ENCODE measurements at places on chromosomes 2 and 18.
A peak's percentile ranks its signal among the peaks of the same experiment; 100 is the strongest.

DNA sequence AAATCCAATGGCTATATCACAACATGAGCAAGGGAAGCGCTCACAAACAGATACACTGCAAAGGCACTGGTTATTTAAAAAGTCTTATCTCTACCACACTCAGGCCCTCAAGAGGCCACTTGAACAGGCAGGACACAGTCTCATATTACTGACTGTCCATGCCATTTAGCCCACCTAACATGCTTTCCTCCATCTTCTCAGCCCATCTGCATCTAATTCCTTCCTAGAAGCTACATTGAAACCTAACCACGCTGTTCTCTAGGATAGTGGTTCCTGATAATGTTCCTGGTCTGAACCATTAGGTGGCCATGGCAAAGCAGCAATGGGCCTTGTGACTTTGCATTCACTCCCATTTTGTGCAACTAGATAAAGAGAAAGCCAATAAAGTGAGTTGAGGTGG lies 22.5 kb upstream of the NEB start:
- DNase-seq: no peak

- DNase-seq: no peak
Observed at GRCh38 chr18:73778032-73778359, 369.6 kb downstream of the FBXO15 start.

GRCh38 chr2:191748059-191748461 lies 70.1 kb downstream of the NABP1 start:
- DNase-seq: no peak

DNA sequence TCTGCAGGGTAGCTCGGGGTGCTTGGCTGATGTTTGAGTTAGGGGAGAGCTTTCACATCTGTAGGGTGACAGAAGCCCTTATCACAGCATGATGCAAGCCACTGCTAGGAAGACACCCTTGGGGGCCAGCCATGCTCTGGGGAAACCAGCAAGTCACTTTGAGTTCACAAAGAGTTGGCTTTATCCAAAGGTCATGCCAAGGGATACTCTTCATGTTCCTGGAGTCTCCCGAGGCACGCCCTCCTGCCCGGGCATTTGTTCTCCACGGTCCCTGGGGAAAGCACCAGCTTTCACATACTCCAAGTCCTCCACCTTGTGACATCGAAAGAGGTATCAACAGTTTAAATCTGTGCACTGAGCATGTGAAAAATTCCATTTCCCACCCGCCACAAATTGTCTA lies 227.7 kb downstream of the VAPA start:
- no peak for DNase-seq

GRCh38 chr2:98505311-98505808 lies 60.7 kb downstream of the INPP4A start:
- no peak for DNase-seq

DNA sequence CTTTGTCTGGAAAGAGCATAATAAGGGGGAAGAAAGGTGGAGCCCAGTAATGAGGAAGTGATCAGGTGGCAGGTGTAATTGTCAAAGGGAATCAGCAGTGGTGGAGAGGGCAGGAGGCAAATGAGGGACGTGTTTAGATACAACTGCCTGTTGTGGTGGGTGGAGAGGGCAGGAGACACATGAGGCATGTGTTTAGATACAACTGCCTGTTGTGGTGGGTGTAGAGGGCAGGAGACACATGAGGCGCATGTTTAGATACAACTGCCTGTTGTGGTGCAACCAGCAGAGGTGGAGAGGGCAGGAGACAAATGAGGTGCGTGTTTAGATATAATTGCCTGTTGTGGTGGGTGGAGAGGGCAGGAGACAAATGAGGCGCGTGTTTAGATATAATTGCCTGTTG lies 173.1 kb downstream of the ANKRD30B start:
- peak; percentile 40 for DNase-seq

- no peak for DNase-seq
Observed at GRCh38 chr2:195838002-195838401, 181.0 kb downstream of the SLC39A10 start.

- no peak for DNase-seq
Observed at GRCh38 chr2:174430066-174430465, 34.5 kb downstream of the SCRN3 start.

GRCh38 chr2:215619022-215619958 lies 183.4 kb upstream of the FN1 start:
- no peak for DNase-seq

DNA sequence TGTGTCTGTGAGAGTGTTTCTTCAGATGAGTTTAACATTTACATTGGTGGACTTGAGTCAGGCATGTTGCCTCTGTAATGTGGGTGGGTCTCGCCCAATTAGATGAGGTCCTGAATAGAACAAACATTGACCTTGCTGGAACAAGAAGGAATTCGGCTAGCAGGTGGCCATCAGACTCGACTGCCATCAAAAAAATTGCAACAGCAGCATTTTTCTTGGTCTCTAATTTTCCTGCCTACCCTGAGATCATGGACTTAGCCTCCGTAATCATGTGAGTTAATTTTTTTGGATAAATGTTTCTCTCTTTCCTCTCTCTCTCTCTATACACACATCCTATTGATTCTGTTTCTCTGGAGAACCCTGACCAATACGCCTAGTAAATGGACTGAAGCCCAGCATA lies 83.8 kb upstream of the ST6GAL2 start:
- DNase-seq: no peak

- DNase-seq: no peak
Observed at GRCh38 chr2:127233710-127234109, 13.6 kb upstream of the CYP27C1 start.

GRCh38 chr18:49094136-49094535 lies 143.4 kb upstream of the SMAD7 start:
- DNase-seq: no peak

- no peak for DNase-seq
Observed at GRCh38 chr2:80238692-80239469, 65.7 kb downstream of the LRRTM1 start.

- DNase-seq: no peak
Observed at GRCh38 chr2:3823748-3824147, 120.4 kb downstream of the DCDC2C start.

DNA sequence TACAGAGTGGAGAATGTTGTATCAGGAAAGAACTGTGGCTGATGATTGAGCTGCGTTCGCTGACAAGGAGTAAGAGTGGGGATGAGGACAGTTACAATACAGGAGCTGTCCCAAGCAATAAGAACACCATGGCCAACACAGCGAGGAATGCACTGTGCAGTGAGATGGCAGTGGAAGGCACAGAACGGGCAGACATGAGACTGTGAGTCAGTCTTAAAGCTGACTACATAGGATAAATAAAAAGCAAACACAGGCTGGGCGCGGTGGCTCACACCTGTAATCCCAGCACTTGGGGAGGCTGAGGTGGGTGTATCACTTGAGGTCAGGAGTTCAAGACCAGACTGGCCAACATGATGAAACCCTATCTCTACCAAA lies 89.8 kb downstream of the CABYR start:
- DNase-seq: no peak

DNA sequence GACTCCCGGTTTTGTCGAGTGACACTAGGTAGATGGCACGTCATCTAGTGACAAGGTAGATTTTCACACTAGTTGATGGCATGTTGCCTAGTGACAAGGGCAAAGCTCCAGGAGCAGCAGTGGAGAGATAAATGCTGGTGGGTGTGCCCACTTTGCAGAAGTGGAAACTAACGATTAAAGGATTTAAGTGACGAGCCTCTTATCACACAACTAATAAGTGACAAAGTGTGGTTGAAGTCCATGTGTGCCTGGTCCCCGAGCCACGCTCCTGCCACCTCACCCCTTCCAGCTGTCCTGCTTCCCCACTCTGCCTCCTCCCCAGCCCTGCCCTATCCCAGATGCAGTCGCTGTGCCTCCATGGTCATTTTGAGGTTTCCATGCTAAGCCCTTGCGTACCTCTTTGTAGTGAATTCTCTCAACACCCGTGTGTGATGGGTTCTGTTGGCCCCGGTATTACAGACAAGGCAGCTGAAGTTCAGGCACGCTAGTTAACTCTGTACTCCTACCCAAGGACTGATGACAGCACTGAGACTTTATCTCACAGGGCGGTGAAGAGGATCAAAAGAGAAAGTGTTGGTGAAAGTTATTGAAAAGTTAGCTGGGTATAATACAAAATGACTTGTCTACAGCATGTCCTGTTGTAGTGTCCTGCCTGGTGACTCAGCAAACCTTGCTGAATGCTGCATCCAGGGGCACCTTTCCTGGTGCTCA lies 113.4 kb upstream of the GLI2 start:
- no peak for DNase-seq

DNA sequence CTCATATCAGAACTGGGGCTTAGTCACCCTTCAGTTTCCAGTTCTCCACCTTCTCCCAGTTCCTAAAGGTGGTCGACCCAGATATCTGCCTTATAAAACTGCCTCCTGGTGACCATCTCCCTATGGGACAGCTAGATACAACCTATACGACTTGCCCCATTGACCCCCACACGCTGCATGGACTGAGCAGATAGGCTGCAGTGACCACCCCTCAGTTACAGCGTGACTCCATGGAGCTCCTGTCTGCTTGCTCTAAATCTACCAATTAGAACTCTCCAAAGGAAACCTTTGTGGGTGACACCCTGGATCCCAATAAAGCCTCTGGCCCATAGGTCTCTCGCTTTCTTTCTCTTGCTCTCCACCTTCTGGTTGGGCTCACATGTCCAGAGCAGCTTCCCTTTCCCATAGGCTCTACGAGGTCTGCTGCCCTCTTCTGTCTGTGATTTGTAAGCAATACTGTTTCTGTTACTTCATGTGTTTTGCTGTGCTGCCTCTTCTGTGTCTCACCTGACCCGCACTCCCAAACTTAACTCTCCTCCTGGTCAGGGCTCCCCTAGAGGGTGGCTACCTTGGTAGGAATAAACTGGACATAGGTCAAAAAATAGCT lies 971.3 kb upstream of the FAM98A start:
- DNase-seq: no peak

- DNase-seq: no peak
Observed at GRCh38 chr2:181077128-181077709, 96.8 kb downstream of the UBE2E3 start.

GRCh38 chr2:217631115-217631514 lies 371.7 kb downstream of the TNS1 start:
- no peak for DNase-seq
